Neural progenitor cell (in vitro differentiated cells): ENCODE measurements at places on chromosomes 3 and 15. TPM values are rescaled to one million over a fixed set of nuclear protein-coding genes. Genes with fewer than 3 reads are reported as not detected.
A peak's percentile ranks its signal among the peaks of the same experiment; 100 is the strongest.

- no peak for DNase-seq
Measured at GRCh38 chr3:133295199-133295901, 104.5 kb upstream of the BFSP2 start.

DNA sequence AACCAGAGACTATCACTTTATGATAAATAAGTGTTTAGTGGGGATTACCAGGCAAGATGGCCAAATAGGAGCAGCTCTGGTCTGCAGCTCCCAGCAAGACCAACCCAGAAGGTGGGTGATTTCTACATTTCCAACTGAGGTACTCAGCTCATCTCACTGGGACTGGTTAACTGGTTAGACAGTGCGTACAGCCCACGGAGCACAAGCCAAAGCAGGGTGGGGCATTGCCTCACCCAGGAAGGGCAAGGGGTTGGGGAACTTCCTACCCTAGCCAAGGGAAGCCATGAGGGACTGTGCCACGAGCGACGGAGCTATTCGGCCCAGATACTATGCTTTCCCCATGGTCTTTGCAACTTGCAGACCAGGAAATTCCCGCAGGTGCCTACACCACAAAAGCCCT, 171.0 kb downstream of the CTNNB1 start:
- no peak for DNase-seq

GRCh38 chr3:184633237-184633579, 71.6 kb downstream of the EPHB3 start:
- DNase-seq = peak; percentile 67

- no peak for DNase-seq
Measured at GRCh38 chr3:67382536-67382935, 271.9 kb downstream of the SUCLG2 start.

DNA sequence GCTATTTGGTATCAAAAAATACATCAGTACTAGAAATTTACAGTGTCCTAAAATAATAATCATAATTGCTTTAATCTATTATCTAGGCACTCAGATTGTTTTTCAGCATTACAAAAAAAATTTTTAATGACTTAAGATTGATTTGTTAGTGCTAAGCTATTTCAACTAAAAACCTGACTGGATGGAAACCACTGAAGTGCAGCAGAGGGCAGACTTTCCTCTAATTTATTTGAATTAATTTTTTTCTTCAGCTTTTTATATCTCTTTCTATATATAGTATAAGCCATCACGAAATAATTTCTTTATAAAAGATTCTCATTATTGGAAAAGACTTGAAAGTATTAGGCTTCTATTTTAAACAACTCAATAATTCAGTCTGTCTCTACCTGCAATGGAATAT, 131.4 kb downstream of the IQCH start:
- DNase-seq = no peak

DNA sequence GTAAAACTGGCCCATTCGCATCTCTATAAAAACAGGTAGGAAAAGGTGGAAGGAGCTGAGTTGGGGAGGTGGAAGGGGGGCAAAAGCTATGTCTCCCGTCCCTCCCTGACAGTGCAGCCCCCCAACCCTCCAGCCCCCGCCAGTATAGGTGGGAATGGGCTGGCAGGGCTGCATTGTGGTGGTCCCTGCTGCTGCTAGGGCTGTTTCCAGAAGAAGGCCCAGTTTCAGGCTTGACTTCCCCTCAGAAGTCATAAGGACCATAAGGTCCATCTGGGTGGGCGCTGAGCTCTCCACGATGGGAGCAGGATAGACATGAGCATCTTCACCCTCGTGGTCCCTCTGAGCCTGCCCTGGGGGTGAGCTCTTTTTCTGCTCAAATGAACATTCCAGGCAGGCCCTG, 44.2 kb downstream of the APBA2 start:
- no peak for DNase-seq

DNA sequence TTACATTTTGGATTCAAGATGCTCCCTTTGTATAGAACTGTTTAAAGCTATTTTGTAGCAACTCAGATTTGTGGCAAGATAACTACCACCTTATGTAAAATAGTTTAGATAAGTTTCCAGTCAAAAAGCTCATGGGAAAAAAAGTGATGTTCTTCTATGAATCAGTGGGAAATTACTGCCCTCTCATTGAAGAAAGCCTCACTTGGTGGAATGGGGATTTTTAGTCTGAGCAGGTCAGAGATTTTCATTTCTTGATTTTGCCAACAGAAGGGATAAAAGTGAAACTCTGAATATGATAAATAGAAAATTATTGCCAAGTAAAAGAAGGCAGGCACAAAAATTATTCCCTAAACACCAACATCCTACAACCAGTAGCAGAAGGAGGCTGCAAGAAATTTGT, 25.8 kb upstream of the CSTA start:
- no peak for DNase-seq

- DNase-seq = peak; percentile 17
Measured at GRCh38 chr3:19250959-19251610, 102.8 kb downstream of the KCNH8 start.

- DNase-seq = no peak
Measured at GRCh38 chr3:18499301-18499700, 74.2 kb upstream of the SATB1 start.

- peak; percentile 25 for DNase-seq
Measured at GRCh38 chr15:37014566-37014965, 85.8 kb downstream of the MEIS2 start.

GRCh38 chr3:152073267-152073666, 195.5 kb upstream of the MBNL1 start:
- DNase-seq = no peak

The SEMA5B gene
- 10.1 and 25.6 TPM in 2 replicates for total RNA-seq

The SNURF gene
- 21.1 and 40.1 TPM in 2 replicates for total RNA-seq

The LSAMP gene
- total RNA-seq = 13.3 and 18.0 TPM in 2 replicates

The KIF15 gene
- total RNA-seq = 46.2 and 83.4 TPM in 2 replicates

The ELL3 gene
- total RNA-seq = 3.1 and 5.1 TPM in 2 replicates
